ENCODE measurements at places on chromosomes 7 and 10.

DNA sequence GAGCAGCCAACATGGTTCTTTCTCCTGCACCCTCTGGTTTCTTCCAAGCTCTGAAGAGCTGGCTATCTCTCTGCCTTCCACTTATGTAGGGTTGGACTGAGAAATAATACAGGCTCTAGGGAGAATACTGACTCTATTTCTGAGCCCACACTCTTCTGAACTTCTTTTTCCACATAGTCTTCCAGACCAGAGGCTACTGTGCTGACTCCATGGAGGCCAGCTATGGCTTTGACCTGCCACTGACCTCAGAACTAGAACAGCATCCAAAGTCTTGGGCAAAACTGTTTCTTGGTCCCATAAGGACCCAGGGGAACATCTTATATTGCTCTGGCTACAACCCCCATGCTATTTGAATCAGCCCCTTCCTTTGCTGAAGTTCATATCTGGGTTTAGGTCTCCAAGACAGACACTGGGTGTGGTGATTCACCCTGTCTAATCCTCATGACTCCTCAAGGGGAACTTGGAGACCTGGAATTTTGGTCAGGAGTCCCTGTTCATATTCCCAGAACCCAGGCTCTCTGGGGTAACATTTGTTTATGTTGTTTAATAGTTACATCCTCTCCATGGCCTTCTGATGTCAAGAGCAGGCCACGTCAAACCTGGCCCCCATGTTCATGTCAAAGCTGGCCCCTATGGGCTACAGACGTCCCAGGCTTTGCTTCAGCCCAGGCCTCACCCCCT is 12.1 kb upstream of the PLAU start:
- no peak for DNase-seq

DNA sequence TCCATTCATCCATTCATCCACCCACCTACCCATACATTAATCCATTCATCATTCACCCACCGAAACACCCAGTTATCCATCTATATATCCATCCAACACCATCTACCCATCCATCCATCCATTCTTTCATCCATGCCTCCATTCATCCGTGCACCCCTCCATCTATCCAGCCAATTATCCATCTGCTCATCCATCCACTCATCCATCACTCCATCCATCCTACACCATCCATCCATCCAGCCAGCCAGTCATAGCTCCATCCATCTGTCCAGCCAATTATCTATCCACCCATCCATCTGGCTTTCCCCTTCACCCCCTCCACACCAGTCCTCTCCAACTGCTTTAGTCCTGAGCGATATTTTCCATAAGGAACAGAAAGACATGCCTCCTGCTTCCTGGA is 7.5 kb upstream of the CXCL12 start:
- no peak for DNase-seq

- DNase-seq: peak; percentile 48
Observed at GRCh38 chr7:97145068-97145467, 27.6 kb downstream of the SDHAF3 start.

DNA sequence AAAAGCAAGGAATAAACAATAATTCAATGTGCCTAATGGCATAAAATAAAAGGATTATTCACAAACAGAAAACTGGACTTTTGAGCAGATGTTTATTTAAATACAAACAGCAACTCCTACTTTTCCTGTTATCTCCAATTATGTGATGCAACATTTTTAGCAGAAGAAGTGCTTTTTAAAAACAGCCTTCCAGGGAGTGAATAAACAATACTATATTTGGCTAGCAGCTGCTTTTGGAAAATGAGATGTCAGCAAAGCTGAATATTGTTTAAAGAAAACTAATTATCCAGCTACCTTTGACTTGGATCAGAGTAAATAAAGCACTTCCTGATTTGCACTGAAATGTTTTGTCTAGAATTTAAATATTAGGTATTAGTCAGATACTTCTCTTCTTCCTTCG is 23.2 kb downstream of the CDK1 start:
- DNase-seq: no peak

DNA sequence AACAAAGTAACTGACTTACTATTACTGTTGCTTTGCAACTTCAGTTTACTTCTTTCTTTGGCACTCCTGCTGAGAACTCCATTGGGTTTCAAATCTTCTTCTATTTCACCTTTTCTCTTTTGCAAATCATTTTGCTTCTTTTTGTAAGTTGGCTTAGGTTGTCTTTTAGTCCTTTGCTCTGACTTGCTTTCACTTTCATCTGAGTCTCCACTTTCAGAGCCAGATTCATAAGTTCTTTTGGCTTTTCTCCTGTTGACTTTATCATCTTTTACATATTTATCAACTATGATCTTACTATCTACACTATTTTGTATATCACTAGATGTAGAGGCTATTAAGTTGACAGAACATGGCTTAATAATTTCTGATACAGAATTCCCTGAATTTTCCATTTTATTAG is 73.4 kb downstream of the NRBF2 start:
- no peak for DNase-seq

GRCh38 chr7:34236057-34236456 is 330.7 kb downstream of the BMPER start:
- no peak for DNase-seq

GRCh38 chr10:33579996-33580395 is 245.5 kb upstream of the NRP1 start:
- no peak for DNase-seq

GRCh38 chr10:102777711-102778453 is 34.1 kb downstream of the WBP1L start:
- DNase-seq: no peak

- DNase-seq: no peak
Observed at GRCh38 chr10:116699049-116699448, 43.3 kb downstream of the HSPA12A start.

GRCh38 chr10:9911488-9911887 is 1106.2 kb upstream of the CELF2 start:
- no peak for DNase-seq

DNA sequence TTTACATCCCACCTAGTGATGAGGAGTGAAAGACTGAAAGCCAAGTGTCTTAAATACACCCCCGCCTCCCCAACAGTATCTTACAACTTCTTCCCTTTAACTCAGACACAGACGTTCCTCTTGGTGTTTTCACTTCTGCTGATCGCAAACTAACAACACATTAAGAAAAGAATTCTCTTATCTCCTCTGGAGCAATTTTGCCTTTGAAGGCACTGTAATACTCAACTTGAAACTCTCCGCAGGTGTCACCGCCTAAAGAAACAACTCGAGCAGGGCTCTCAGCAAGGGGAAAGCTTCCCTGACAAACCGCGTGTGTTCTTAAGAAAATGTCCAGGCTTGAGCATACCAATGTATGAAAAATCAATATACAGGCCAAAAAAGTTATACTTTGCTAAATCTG is 452 bp downstream of the SEMA3C start:
- no peak for DNase-seq

- DNase-seq: peak; percentile 61
Observed at GRCh38 chr7:82740246-82740848, 296.8 kb upstream of the CACNA2D1 start.

DNA sequence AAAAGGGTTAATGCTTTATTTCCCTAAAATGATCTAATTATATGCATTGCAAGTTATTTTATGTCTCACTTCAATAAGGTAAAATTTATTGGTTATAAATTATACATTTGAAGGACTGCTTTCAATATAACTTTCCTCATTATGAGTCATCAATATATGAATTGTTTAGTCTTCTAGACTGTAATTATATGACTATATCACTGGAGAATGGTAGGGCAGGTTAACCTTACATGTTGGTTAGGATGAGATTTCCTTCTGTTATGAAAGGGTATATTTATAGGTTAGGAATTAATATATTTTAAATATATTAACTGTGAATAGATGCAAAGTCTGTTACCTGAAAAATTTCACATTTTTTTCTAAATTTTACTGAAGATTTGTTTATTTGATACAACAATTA is 406.4 kb upstream of the ETV1 start:
- DNase-seq: no peak

- no peak for DNase-seq
Observed at GRCh38 chr10:77430530-77430929, 207.1 kb downstream of the KCNMA1 start.

DNA sequence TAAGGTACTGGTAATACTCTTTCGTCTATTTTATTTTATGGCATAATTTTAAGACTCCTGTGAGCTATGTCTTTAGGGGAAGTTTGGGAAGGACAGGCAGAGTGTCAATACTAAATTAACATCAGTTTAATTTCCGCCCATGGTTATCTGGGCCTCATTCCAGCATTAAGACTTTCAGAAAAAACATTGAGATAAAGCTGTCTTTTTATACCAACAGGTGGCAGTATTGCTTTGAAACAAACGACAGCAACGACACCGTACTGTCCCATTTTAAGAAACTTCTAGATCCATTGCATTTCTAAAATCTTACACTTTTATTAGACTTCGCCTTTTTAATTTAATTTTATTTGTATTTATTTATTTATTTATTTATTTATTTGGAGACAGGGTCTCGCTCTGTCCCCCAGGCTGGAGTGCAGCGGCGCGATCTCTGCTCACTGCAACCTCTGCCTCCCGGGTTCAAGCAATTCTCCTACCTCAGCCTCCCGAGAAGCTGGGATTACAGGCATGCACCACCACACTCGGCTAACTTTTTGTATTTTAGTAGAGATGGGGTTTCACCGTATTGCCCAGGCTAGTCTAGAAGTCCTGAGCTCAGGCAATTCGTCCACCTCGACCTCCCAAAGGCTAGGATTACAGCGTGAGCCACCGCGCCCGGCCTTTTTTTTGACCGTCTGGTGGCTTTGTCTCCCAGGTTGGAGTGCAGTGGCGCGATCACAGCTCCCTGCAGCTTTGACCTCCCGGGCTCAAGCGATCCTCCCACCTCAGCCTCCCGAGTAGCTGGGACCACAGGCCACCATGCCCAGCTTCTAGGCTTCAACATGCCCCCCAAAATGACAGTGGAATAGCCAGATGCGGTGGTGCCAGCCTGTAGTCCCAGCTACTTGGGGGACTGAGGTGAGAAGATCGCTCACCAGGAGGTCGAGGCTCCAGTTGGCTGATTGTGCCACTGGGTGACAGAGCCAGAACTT is 78.7 kb upstream of the C1GALT1 start:
- DNase-seq: peak; percentile 83

GRCh38 chr10:30227481-30227880 is 121.6 kb downstream of the MTPAP start:
- no peak for DNase-seq

- no peak for DNase-seq
Observed at GRCh38 chr10:75417522-75417927, 13.9 kb upstream of the LRMDA start.
